ENCODE measurements at places on chromosomes 5 and 9. TPM values are rescaled to one million over a fixed set of nuclear protein-coding genes. Genes with fewer than 3 reads are reported as not detected.
A peak's percentile ranks its signal among the peaks of the same experiment; 100 is the strongest.

DNA sequence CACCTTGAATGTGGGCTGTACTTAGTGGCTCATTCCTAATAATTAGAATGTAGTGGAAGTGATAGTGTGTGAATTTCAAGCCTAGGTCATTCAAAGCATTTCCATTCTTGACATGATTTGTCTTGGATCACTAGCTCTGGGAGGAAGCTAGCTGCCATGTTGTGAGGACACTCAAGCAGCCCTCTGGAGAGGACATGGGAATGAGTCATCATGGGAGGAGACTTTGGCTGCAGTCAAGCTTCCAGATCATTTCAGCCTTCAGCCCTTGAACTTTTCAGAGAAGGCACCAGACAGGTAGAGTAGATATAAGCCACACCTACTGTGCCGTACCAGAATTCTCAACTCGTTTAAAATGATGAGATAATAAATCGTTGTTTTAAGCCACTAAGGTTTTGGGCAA is 506.9 kb downstream of the ZNF608 start:
- no peak for DNase-seq

GRCh38 chr9:135906291-135907005 is 898 bp downstream of the CAMSAP1 start:
- peak; percentile 34 for DNase-seq

DNA sequence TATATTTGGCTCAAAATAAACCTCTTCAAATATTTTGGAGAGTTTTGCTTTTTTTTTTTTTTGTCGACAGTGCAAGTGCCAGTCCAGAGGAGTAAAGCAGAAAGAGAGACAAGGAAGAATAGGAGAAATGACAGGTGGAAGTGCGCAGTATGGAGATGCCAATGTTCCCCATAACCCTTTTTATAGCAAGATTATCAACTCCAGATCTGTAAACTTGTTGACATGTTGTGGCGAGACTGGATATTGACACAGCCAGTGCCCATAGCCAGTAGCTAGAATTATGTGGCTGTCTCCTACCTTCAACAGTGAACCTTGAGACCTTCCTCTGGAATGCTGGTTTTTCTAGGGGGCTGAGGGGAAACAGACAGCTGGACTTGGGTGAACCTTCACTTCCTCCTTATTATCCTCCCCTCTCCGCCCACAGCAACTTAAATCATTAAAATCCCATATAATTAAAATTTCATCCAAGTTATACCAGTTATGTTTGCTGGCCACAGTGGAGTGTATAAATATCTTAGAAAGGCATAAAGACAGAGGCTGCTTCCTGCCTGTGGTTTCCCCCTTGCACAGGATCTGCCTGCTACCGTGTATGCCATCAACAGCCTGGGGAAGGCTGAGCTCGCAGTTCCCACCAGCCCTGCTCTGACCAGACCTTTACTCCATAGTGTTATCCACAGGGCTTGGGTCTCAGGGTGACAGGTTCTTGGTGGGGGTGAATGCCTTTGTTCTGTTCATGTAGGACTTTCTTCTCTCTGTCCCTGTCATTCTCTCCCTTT is 112.3 kb upstream of the ANKH start:
- no peak for DNase-seq

DNA sequence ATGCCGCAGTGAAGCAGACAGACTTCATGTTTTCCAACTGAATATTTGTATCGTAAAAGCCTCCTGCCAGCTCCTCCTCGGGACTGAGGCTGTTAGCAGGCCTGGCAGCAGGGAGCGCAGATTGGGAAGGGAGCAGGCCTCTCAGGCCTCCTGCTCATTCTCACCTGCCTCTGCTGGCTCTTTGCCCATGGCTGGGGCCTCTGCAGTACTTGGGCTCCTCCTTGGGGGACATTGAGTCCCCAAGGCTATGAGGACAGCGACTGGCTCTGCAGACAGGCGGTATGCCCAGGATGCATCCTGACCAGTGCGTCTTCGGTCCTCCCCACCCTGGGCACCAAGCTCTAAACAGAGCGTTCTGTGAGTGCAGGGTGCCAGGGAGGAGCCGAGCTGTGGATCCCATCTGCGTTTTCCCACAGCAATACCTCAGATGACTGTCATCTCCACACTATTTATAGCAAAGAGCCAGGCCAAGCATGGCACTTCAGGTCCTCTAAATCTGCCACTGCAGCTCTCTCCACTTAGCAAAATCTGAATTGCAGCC is 38.7 kb downstream of the TSTD2 start:
- peak; percentile 11 for DNase-seq

- no peak for DNase-seq
Measured at GRCh38 chr5:128667751-128668150, 129.7 kb upstream of the FBN2 start.

GRCh38 chr5:122661496-122662180 is 113.2 kb upstream of the SNX2 start:
- DNase-seq = peak; percentile 15

- peak; percentile 33 for DNase-seq
Measured at GRCh38 chr5:66814146-66814991, 218.2 kb downstream of the MAST4 start.

- DNase-seq = no peak
Measured at GRCh38 chr9:76378367-76379073, 15.7 kb downstream of the RFK start.

GRCh38 chr5:158943057-158943456 is 156.7 kb downstream of the EBF1 start:
- DNase-seq = peak; percentile 34

GRCh38 chr5:106966686-106967315 is 703.9 kb downstream of the EFNA5 start:
- no peak for DNase-seq

DNA sequence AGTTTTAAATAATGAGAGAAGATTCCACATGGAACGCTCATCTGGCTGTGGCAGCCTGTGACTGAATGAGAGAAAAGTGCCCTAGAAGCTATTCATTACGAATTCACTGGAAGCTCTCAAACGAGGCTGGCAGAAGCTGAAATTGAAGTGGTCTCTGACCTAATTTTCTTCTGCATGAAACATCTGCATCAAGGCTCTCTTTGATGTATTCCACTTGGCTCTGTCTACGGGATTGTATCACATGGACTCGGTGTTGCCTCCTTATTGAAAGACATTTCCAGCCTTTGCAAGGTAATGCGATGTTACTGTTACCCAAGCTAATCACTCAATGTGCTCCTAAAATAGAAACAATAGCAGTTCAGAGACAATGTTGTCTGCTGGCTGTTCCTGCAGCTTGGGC is 246.9 kb upstream of the ZNF462 start:
- DNase-seq = no peak

DNA sequence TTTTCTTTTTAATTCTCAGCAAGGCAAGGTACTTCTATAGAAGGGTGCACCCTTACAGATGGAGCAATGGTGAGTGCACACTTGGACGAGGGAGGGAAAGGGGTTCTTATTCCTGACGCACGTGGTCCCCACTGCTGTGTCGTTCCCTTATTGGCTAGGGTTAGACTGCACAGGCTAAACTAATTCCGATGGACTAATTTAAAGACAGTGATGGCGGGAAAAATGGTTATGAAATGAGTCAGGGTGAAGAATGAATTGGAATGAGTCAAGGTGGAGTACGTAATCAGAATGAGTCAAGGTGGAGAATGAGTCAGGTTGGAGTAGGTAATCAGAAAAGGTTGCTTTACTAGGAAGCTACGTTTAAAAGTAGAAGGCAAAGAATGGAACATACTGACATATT is 2.1 kb upstream of the HMGCS1 start:
- no peak for DNase-seq

DNA sequence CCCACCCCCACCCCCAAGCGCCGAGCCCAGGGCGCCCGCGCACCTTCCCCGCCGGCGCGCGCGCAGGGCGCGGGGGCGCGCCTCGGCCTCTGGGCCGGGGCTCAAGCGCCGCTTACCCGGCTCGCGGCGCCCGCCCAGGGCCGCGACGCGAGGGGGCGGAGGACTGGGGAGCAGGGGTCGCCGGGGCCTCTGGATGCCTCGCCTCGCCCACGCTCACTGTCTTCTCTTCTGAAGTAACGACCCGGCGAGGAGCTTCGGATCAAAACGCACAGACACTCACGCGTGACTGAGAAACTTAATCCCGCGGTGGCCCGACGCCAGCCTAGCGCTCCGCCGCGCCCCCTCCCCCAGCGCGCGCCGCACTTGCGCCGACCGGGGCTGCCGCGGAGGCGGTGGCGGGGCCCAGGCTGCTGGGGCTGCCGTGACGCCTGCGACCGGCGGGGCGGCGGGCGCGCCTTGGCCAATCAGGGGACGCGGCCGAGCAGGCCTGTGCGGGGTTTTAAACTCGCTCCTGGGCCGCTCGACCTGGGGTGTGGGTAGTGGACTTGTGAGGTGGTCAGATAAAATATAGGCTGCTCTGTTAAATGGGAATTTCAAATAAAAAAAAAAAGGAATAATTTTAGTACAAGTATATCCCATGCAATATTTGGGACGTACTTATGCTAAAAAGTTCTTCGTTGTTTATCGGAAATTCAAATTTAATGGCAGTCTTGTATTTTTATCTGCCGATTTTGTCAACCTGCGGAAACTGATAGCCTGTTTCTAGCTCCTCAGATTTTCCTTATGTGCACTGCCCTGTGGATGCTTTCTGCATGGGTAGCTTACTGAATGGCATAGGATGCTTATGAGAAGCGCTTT is at the start of gene MPDZ:
MPDZ (minus strand) TSS at position 409 of the 858 bp plus-strand sequence. CDS start 29,377 bp downstream, outside the sequence.
- DNase-seq = peak; percentile 86

- DNase-seq = no peak
Measured at GRCh38 chr9:124290053-124290591, 32.4 kb downstream of the NEK6 start.

DNA sequence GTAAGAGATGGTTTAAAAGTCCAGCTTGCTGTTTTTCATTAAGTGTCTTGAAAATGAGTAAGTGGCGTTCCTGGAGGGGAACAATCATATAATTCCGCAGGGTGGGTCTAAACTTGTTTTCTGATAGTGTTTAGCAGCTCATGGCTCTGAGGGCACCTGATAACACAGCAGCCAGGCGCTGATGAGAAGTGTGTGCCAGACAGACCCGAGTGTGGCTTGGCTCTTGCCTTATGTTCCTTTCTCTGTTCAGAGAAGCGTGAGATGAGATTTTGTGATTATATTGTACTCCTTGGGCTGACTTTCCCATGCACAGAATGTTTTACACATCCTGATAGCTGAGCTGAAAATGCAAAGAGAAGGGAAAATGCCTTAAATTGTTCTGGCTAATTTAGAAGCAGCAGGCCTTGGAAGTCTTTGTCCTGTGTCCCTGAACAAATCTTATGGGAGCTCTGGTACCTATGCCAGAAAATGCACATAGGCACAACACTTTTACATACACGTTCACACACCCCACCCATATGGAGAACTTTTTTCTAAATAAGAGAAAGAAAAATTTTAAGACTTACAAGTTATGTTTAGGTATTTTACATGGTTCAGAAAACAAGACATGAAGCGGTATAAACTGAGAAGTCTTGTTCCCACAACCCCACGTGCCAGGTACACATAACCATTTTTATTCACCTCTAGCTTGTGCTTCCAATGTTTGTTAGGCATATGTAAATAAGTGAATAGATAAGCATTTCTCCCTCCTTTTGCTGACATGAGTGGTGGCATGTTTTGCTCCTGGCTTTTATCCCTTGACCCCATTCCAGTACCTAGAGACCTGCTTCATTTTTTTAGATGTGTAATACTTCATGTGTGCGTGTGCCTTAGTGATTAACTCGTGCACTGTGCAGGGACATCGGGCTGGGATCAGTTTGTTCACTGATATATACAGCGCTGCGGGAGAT is 152.2 kb upstream of the OTULINL start:
- DNase-seq = no peak

DNA sequence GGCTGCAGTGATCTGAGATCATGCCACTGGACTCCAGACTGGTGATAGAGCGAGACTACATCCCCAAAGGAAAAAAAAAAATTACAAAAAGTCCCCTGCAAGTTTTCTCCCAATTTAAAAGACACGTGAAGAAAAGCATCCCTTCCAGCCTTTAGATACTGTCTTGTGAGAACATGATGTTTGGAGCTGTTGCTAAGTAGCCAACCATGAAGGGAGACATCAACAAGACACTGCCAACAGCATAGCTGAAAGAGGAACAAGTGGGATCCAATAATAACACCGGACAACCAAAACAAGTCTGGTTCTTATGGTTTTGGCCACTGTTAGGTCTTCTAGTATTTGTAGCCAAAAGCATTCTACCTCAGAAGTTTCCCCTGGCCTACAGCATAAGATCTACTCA is 118.9 kb upstream of the CCDC180 start:
- DNase-seq = no peak

DNA sequence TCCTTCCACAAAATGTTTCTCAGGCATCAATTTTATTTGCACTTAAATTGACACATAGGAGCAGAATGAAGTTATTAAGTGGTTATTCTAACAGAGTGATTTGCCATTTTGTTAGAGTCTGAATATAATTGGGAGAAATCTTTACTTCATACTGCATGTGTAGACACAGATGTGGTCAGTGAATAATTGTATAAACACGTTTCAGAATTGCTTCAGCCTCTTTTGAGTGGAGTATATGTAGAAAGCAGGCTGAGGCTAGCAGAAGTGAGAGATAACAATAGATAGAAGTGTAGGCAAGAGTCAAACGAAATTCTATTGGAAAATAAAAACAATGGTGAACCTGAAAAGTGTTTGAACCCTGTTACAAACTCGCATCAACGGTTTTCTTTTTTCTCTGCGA is 270.7 kb downstream of the TMEM167A start:
- no peak for DNase-seq

DNA sequence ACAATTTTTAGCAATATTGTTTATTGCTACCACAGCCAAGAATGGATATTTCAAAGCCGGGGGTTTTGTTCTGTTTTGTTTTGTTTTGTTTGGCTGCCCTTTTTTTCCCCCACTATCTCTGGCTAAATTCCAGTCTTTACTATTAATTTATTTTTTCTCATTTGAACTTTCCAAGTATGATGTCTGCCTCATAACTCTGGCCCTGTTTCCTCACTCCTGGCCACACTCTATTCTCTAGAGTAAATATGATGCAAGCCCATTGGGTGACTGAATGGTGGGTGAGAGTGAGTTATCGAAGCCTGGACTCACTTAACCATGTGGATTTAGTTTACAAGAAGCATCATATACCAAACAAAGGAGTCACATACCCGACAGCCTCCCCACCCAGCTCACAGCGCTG is 41.9 kb downstream of the WDR36 start:
- peak; percentile 49 for DNase-seq

CSF1R gene
- 45.1 TPM for polyA plus RNA-seq

NOXA1 gene
- 4.2 TPM for polyA plus RNA-seq

CDKN2B gene
- polyA plus RNA-seq = 0.61 TPM

FGD3 gene
- polyA plus RNA-seq = 5.5 TPM

UBE2B gene
- polyA plus RNA-seq = 148 TPM

C9orf152 gene
- 0.36 TPM for polyA plus RNA-seq

LOX gene
- polyA plus RNA-seq = 41.1 TPM

PIP5KL1 gene
- 3.3 TPM for polyA plus RNA-seq
